ENCODE measurements at places on chromosomes 11 and 22.

GRCh38 chr22:22745225-22746060 is 101.0 kb downstream of the GGTLC2 start:
- DNase-seq = no peak

DNA sequence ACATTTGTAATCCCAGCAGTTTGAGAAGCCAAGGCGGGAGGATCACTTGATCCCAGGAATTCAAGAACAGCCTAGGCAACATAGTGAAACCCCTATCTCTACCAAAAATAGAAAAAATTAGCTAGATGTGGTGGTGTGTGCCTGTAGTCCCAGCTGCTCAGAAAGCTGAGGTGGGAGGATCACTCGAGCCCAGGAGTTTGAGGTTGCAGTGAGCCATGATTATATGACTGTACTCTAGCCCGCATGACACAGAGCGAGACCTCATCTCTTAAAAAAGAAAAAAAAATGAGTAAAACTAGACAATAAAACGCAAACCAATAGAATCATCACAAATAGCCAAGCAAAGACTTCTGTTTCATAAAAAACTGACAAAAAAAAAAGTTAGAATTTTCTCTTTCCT is 21.8 kb downstream of the NUCB2 start:
- no peak for DNase-seq

DNA sequence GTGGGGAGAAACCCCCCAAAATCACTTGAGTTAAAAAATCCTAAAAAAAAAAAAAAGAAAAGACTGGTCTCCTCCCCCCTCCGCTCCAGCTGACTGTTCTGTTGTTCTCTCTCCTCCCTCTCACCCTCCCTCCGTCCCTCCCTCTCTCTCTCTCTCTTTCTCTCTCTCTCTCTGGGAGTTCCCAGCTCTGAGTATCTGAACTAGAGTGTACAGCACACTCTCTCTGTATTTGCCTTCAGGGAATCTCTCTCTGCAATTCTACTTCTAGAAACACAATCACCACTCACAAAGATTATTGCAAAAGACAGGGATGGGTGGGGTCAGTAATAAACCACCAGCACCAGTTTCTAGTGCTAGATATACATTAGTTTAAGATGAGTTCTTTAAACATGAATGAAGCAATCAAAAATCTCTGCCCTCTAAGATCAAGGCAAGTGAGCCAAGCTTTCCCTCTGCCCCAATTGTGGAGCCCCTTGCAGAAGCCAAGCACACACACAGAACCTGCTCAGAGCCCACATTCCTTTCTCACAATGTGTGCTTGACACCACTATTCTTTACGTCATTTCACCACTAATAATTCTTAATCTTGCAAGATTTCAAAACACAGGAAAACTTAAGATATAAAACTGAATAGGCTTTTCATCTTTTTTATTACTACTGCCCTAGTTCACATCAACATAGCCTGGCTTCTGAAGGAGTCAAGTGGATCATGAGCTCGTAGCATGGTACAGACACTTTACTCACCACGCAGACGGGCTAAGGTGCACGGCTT is 133.5 kb downstream of the RBFOX2 start:
- DNase-seq = peak; percentile 88

DNA sequence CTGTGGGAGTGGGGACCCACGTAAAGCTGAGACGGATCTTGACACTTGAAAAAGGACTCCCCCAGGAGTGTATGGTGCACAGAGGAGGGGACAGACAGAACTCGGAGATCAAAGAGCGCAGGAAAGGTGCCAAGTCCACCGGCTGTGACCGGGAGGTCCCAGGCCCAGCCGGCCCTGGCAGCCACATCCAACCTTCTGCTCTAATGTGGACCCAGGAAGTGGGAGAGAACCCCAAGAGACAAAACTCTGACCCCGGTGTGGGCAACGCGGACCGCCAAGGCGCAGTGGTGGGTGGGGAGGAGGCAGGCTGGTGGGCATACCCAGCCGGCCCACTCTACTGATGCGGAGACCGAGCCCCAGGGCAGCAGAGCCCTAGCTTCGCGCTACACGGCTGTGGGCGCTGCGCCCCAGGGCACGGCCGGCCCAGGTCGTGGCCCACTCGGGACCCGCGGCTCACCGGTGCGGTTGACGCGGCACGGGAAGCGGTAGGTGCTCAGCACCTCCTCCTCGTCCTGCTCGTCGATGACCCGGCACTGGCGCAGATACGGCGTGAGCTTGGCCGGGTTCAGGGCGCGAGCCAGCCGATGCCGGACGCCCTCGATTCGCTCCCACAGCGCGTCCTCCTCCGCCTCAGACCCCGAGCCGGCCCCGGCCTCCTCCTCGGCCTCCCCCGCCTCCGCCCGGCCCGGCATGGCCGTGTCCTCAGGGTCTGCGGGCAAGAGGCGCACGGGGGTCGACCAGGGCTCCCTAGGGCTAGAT is 527 bp downstream of the CARD10 start:
- no peak for DNase-seq

DNA sequence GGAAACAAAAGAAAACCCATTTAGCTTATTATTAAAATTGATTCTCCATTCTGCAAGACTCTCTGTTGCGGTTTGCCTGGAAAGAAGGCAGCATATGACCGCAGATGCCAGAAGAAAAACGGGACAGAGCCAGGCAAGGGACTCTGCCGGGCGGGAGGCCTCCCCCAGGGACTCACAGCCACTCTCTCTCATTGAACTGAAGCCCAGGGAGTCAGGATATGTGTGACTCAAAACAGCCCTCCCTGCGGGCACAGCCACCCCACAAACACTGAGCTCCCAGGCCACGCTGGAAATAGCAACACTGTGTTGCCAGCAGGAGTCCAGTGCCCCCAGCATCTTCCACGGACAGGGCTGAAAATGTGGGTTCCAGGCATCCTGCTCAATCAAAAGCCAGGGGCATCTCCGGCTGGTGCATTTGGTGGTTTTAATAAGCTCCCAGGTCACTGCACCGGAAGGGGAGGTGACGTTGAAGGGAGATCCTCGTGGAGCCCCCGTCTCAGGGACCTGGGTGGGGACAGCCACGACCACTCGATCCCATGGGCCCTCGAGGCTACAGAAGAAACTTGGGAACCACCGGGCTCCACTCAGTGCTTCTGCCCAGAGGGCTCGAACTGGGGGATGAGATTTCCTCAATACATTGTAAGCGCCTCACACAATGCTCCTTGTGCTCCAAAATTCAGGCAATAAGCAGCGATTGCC is 624.5 kb downstream of the TBC1D22A start:
- no peak for DNase-seq

DNA sequence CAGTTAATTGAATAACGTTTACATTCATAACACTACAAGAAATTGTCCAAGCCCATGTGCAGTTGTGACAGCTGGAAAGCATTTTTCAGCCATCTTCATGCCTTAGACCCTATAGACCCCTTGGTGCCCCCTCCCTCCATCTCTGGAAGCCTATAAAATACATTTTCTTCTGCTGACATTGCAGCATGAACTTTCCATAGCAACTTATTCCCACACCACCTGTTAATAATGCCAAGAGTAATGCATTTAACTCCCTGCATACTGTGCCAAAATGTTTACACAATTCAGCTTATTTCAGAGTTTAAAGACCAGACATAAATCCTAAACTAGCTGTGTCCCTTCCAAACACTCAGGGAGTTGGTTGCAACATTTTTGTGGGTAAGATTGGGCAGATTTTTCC is 143.0 kb upstream of the ARHGAP20 start:
- DNase-seq = peak; percentile 24

- no peak for DNase-seq
Measured at GRCh38 chr22:46340676-46341075, 5.2 kb downstream of the TRMU start.

DNA sequence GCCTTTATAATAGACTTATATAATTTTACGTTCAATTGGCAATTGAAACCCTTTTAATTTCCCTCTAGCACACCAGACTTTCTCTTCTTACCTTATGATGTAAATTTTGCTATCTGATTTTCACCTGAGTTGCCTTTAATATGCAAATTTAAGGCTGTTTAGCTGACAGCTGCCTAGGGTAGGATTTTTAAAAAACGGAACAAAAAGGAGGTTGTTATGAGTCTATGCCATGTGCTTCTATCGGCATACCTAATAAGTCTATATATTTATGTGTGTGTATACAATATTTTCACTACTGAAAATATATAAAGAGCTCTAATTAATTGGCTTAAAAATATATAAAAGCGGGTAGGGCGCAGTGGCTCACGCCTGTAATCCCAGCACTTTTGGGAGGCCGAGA is 11.8 kb upstream of the SELENOH start:
- DNase-seq = no peak

GRCh38 chr11:33919645-33920044 is 27.8 kb upstream of the LMO2 start:
- no peak for DNase-seq

- no peak for DNase-seq
Measured at GRCh38 chr11:113281052-113281725, 33.2 kb upstream of the TTC12 start.

DNA sequence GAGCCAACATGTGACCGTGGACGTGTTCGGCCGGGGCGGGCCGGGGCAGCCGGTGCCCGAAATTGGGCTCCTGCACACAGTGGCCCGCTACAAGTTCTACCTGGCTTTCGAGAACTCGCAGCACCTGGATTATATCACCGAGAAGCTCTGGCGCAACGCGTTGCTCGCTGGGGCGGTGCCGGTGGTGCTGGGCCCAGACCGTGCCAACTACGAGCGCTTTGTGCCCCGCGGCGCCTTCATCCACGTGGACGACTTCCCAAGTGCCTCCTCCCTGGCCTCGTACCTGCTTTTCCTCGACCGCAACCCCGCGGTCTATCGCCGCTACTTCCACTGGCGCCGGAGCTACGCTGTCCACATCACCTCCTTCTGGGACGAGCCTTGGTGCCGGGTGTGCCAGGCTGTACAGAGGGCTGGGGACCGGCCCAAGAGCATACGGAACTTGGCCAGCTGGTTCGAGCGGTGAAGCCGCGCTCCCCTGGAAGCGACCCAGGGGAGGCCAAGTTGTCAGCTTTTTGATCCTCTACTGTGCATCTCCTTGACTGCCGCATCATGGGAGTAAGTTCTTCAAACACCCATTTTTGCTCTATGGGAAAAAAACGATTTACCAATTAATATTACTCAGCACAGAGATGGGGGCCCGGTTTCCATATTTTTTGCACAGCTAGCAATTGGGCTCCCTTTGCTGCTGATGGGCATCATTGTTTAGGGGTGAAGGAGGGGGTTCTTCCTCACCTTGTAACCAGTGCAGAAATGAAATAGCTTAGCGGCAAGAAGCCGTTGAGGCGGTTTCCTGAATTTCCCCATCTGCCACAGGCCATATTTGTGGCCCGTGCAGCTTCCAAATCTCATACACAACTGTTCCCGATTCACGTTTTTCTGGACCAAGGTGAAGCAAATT is 1.8 kb downstream of the FUT4 start:
- no peak for DNase-seq

- peak; percentile 81 for DNase-seq
Measured at GRCh38 chr11:86551288-86552092, 120.9 kb downstream of the ME3 start.

DNA sequence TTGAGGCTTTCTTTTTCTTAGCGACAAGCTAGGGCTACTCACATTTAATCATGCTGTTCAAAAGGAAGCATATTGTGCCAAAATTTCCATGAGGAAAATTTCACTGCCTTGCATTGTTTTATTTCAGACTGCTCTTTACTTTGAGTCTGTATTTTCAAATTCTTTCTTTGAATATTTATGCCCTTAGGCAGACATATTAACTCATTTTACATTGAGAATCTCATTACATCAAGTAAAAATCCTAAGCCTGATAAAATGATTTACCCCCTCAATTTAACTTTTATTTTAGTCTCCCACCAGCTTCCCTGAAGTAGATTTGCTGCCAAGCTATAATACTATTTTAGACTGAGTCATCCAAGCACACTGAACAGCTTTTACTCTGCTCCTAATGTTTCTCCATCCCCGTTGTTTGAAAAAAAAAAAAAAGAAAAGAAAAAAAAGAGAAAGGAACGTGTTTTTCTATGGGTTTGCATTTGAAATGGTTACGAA is 189.3 kb upstream of the MTMR2 start:
- peak; percentile 35 for DNase-seq
